ENCODE measurements at places on chromosomes 5 and 9.

DNA sequence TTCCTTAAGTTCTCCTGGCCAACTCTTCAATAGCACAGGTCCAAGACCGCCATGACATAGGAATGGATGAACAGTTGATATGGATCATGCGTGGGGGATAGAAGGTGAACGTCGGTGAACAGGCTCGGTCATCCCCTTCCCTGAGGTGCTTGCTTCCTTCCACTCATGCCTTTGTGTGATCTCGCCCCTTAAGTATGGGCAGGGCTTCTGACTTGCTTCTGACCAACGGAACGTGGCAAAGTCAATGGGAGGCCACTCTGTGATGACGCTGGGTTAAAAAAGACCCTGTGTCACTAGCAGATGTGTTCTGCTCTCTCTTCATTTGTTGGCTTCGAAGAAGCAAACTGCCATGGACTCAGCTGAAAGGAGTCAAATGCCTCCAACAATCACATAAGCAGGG lies 240.5 kb upstream of the TUT7 start:
- DNase-seq: no peak

DNA sequence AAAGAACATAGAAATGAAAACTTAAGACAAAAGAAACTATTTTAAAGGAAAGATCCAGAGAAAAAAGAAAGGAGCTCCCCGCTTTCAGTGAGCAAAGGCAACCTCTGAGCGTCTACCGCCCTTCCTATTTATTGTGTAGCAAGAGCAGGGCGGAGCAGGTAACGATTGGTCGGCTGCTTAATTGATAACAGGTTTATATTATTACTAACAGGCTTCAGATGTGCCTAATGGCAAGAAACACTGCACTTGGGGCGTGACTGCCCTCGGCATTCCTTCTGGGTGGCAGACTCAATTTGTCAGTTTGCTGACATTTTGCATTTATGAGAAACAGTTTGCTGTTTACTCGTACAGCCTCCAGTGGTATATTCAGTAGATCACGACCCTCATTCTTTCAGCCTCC lies 482.7 kb upstream of the C9orf72 start:
- no peak for DNase-seq

DNA sequence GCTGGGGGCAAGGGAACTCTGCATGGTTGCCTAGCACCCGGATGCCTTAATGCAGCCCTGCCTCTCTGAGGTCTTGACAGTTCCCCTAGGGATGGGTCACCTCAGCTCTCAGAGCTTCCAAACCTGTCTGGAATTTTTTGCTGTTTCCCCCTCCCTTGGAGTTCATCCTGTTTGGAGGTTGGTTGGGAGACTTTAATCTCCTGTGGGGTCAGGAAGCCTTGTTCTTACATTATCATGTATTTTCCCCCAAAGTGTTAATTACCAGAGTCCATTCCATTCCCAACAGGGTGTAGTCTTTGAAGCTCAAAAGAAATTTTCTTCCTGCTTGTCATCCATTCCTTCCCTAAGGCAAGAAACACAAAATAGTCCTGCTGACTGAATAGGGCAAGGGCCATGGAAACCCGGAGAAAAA lies 150.3 kb upstream of the SPRY4 start:
- no peak for DNase-seq

DNA sequence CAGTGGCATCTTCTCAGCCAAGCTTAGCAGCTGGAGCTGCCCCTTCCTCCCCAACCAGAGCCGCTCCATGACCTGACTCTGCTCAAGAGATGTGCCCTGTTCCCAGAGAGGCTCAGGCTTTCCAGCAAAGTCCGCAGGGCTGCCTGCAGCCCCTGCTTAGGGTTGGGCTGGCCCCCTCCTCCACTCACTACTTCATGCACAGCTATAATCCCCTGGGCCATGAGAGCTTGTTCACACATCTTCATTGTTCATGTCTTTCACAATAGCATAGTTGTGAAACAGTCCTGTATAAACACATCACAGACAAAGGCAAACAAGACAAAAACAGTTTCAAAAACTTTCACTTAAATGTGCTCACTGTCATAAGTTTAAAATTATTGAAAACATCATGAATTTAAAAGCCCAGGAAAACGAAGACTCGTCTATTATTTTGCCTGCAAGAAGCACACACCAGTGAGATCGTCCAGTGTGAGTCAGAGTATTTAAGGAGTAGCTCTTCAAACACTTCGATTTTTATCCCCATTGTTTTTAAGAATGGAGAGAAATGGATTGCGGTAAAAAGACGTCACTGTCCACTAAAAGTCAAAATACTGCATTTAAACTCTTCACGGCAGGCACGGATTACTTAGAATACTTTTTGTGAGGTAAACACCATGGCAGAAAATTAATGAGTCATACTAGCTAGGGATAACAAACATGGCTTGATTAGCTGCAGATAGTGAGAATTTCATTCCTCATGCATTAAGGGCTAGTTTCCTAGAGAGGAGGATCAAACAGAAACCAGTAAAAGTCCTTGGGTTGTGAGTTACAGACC lies 40.7 kb upstream of the S1PR3 start:
- no peak for DNase-seq

- no peak for DNase-seq
These were observed 196.2 kb downstream of the DEPDC1B start for GRCh38 chr5:60503771-60504170.
